ENCODE measurements at places on chromosomes 4 and X. TPM values are rescaled to one million over a fixed set of nuclear protein-coding genes. Genes with fewer than 3 reads are reported as not detected.

DNA sequence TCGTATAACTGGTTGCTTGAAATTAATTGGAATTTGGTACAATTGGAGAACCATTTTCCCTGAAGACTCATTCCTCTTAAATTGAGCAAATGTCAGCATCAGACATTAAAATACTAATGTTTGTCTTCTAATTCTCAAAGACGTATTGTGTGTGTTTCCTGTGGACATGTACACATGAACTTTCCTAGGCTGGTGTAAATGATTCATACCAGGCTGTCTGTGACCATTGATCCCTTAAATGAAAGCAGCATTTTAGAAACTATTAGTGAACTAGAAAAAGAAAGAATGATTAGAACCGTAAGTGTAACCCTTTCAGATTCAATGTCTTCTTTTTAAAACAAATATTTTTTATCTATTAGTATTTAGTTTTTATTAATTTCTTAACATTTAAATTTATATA, 332.9 kb downstream of the PPP3CA start:
- no peak for DNase-seq

GRCh38 chr4:89610236-89610635, 226.7 kb downstream of the SNCA start:
- DNase-seq: no peak

Gene VCX3B
- not detected for polyA plus RNA-seq

GRCh38 chr4:110131916-110132315, 66.5 kb downstream of the ELOVL6 start:
- no peak for DNase-seq

Gene FMR1
- 103 TPM for polyA plus RNA-seq

GRCh38 chr4:11344916-11345315, 83.8 kb downstream of the HS3ST1 start:
- no peak for DNase-seq

Gene L1CAM
- 22.5 TPM for polyA plus RNA-seq

GRCh38 chrX:9765737-9766097, at the start of gene GPR143:
GPR143 (minus strand) TSS chrX:9765847; CDS start chrX:9765817, 30 bp downstream.
- no peak for DNase-seq

Gene DGAT2L6
- not detected for polyA plus RNA-seq

Gene FOXR2
- 0.22 TPM for polyA plus RNA-seq

Gene TXLNG
- polyA plus RNA-seq: 17.0 TPM

Gene PNMA6A
- 11.9 TPM for polyA plus RNA-seq

- DNase-seq: no peak
These were observed 215.9 kb upstream of the GIMD1 start for GRCh38 chr4:106584337-106584989.

DNA sequence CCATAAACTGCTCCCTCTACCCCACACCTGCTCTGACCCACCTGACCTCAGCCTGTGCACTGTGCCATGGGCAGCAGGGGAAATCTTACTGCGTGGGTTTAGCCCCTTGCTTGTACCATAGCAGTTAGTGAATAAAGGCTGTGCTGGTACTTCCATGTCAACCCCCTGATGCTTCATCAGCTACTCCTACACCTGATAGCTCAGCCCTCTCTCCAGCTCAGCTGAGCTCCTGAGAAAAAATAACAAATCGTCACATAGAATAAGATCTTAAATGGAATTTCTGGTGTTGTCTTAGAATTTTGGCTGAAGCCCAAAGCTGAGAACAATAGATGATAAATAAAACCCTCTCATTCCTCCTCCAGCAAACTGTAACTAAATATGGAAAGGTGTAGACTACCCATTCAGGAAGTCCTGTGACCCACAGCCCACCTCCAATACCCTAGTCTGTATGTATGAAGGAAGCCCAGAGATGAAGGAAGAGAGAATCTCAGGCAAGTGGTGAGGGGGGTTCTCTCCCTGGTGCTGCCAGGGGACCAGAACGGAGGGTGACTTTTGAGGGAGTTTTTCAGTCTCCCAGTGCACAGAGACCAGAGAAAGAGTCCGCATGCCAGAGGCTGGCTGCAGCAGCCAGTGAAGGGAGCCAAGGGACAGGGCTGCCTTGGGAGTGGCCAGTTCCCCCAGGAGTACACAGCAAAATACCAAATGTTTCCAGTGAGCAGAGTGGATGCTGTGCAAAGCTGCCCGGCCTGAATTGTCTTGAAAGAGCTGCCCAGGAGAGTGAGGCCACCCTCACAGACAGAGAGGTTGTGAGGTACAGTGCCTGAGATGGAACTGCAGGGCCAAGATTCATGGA, 227.3 kb downstream of the QDPR start:
- no peak for DNase-seq

DNA sequence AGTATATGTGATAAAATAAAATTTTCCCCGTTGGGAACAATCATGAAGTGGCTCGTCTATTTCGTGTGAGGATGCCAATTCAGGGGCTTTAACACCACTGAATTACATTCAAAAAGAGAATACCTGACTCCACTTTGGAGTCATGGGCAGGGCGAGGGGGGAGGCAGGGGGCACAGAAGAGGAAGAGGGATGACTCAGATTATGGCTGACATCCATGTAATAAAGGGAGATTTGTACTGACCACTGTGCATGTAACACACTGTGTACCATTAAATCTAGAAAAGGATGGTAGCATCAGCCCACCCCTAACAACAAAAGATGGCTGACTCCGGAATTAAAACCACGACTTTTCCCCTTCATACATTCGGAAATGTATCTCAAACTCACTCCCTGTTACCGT, 1.3 kb downstream of the SLC9A7 start:
- no peak for DNase-seq

DNA sequence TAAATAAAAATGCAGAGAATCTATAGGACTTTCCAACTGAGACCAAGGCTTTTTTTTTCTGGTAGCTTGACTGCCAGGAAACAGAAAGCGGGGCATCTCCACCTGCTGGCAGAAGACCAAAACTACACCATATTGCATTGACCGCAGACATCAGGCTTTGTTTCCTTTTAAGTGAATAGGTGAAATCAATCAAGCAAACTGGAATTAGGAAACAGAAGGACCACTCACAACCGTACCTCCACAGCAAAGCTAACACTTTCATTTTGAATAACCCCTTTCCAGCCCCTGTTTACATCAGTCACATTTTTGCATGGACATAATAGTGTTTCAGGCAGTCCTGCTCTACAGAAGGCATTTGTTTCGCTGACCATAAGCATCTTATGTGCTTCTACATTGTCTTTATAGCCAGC, 218.2 kb downstream of the IDS start:
- peak; percentile 22 for DNase-seq

Gene CXorf49
- polyA plus RNA-seq: not detected

Gene SLC6A14
- 1.1 TPM for polyA plus RNA-seq

Gene TMPRSS11B
- polyA plus RNA-seq: 0.03 TPM

Gene NLRP2B
- polyA plus RNA-seq: 0.03 TPM

Gene KLF8
- 4.4 TPM for polyA plus RNA-seq

Gene STBD1
- polyA plus RNA-seq: 15.0 TPM

GRCh38 chr4:92234393-92235176, 69.2 kb upstream of the GRID2 start:
- DNase-seq: peak; percentile 80

GRCh38 chr4:99863804-99864203, 30.4 kb downstream of the LAMTOR3 start:
- DNase-seq: no peak

- DNase-seq: no peak
These were observed 150.3 kb upstream of the RASGEF1B start for GRCh38 chr4:81622028-81622427.

- DNase-seq: no peak
These were observed 248.4 kb upstream of the NDST4 start for GRCh38 chr4:115361781-115362180.

- DNase-seq: no peak
These were observed 92.1 kb upstream of the ANKRD50 start for GRCh38 chr4:124804584-124804983.

DNA sequence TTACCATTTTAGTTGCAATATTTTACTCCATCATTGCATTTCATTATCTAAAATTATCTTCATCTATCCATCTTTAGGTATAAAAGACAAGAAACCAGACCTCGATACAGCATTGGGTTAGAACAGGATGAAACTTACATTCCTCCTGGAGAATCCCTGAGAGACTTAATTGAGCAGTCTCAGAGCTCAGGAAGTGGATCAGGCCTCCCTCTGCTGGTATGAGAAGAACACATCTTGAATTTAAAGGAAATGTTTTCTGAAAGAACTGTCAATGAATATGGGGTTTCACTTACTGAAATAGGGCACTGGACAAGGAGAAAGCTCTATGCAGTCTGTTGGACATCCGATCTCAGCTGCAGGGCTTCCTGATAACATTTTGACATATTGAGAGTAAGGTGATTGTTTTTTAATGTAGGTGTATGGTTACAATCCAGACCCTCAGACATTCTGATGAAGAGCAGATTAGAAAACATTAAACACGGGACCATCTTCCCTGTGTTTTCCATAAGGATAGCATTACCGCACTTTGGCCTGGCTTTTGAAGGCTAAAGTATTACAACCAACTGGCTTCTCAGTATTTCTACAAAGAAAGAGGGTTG, 367.2 kb downstream of the BMPR1B start:
- peak; percentile 39 for DNase-seq

DNA sequence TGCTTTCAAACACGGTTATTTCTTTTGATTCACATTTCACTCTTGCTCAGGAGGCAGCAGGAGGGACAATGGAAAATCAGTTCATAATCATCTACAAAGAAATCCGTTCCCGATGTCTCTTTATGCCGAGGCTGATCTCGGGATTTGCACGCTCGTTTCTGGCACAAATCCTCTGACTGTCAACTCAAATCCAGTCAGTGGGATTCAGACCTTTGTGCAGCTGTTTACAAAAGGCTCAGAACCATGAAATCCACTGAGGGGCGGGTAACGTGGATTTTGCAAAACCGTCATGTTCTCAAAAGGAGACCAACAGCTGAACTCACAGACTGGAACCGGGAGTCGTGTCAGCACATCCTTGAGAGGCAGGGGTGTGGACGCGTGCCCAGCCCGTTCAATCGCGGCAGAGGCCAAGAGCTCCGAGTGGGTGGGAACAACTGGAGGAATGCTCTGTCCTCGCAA, 46.4 kb downstream of the ACOX3 start:
- DNase-seq: no peak

- DNase-seq: no peak
These were observed 40.3 kb downstream of the AMMECR1 start for GRCh38 chrX:110277609-110278008.

GRCh38 chrX:38516196-38516774, 45.1 kb upstream of the TSPAN7 start:
- no peak for DNase-seq

DNA sequence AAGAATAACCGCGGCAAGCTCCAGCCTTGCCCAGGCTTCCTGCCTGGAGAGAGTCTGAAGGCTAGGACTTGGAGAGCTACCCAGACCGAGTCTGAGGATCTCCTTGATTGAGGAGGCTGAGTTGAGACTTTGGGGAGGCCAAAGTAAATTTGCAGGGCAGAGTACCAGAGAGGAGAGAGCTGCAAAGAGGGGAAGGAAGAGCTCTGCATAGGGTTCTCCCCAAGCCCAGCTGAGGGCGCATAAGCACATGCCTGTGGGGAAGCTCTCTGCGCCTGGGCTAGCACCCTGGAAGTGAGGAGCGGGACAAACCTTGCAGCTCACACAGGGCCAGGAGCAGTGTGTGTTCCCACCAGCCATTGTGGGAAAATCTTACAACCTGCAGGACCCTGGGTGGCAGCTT, 56.1 kb downstream of the FAM193A start:
- no peak for DNase-seq
